NK-92 treated with Interleukin-12 subunit alpha and Interleukin-12 subunit beta, amount 100 ng/mL, for 24 hours (cell line): ENCODE measurements at places on chromosomes 1 and 21.

DNA sequence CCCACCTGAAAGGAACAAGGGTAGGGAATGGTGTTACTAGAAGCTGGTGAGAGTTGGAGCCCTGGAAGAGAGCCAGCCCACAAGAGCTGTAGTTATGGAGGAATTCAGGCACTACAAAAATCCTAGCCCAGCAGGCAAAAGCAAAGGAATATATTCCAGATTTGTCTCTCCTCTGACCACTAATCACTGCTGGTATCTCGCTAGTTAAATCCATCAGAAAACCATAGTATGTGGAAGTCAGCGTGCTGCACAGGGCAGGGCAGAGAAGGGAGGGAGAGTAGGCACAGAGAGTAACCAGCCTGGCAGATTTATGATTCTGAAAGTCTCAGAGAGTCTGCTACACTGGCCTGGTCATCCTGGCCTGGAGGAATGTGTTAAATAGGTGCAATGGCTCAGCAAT is 88.6 kb downstream of the SELENOF start:
- DNase-seq: no peak

GRCh38 chr1:205613854-205614412 is 17.9 kb downstream of the ELK4 start:
- DNase-seq: no peak

DNA sequence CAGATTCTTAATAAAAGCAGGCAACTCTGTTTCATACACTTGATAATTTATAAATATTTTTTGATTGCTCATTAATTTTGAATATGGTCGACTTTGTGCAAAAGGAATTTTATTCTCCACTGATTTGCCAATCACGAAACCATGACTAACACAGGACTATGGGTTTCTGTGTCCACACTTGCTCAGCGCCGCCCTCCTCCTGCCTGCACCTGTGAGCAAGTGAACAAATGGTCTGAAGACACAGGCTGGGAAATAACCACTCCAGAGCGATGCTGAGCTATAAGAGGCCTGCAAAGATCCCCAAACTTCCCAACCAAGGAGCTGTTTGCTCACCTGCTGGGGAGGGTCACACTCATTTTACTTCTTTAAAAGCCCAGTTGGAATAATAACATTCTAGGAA is 19.6 kb downstream of the ABCB10 start:
- no peak for DNase-seq

- no peak for DNase-seq
Observed at GRCh38 chr1:35762141-35762540, 7.6 kb downstream of the CLSPN start.

- DNase-seq: no peak
Observed at GRCh38 chr1:11068600-11069473, 9.0 kb upstream of the SRM start.

DNA sequence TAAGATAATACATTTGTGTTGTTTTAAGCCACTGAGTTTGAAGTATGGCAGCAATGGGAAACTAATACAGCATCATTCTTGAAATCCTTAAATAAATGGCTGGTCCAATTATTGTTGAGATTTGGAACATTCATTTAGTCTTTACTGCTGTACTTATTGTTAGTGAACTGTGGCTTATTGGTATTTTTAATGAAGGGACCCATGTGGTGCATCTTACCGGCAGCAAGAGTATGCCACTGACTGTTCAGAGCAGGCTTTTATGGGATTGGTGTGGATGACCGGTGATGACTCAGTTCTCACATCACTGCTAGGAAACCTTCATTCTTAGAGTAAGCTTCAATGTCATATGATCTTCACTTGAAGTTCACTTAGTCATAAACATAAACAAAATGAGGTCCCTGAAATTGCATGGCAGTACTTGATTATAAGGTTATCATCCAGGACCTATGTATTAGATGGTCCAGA is 31.5 kb downstream of the PRKAA2 start:
- DNase-seq: no peak

DNA sequence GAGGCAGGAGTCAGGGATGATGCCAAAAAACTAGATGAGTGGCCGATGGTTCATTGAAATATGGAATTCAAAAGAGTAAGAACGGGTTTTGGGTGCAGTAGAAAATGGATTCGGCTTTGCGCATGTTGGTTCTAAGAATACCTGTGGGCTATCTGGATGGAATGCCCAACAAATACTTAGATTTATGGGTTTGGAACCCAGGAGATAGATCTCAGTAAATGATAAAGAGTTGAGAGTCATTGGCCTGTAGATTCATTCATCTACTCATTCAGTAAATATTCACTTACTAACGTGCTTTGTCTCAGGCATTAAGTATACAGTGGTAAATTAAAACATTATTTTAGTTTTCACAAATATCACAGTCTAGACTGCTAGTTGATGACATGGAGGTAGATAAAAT is 247.7 kb downstream of the NFIA start:
- no peak for DNase-seq

GRCh38 chr21:42781150-42781970 is 98.0 kb downstream of the WDR4 start:
- no peak for DNase-seq

- DNase-seq: no peak
Observed at GRCh38 chr1:72280711-72281110, 1.6 kb downstream of the NEGR1 start.

DNA sequence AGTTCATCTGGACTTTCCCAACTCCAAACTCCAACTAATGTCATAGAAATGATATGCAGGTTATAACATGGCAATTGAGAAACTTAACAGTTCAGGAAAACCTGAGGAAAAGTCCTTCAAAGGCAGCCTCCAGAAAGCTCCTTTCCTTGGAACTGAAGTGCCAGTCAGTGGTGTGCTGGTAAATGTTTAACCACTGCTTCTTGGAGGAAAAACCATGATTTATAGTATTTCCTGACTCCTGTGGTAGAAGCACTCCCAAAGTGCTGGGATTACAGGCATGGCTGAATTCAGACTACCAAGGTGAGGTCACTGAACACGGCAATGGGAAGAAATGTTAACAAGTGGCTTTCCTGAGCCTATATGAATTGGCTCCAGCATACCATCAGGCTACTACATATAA is 26.7 kb upstream of the ZNHIT6 start:
- no peak for DNase-seq

DNA sequence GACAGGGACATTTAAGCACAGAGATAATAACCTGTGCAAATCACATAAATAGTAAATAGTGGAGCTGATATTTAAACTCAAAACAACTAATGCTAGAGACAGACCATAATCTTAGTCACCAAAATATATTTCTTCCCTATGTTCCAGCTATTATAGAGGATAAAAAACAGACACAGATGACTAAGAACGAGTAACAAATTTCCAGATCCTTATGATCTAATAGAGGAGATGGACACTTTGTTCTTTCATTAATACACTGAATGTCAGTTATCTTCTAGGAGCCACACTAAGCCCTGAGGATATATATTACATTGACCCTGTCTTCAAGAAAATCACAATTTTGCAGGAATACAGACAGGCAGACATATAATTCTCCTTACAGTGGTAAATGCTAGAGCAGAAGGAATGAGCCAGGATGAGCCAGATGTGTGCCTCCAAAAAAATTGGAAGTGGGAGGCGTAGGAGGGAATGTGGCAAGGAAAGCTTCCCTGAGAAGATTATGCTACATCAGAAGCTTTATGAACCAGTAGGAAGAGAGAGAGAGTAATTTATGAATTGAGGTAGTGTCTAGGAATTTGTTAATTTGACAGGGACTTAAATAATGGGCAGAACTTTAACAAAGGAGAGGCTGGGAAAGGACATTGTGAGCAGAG is 395.4 kb upstream of the BEND5 start:
- DNase-seq: no peak

- no peak for DNase-seq
Observed at GRCh38 chr1:26726784-26727183, 31.0 kb downstream of the ARID1A start.

DNA sequence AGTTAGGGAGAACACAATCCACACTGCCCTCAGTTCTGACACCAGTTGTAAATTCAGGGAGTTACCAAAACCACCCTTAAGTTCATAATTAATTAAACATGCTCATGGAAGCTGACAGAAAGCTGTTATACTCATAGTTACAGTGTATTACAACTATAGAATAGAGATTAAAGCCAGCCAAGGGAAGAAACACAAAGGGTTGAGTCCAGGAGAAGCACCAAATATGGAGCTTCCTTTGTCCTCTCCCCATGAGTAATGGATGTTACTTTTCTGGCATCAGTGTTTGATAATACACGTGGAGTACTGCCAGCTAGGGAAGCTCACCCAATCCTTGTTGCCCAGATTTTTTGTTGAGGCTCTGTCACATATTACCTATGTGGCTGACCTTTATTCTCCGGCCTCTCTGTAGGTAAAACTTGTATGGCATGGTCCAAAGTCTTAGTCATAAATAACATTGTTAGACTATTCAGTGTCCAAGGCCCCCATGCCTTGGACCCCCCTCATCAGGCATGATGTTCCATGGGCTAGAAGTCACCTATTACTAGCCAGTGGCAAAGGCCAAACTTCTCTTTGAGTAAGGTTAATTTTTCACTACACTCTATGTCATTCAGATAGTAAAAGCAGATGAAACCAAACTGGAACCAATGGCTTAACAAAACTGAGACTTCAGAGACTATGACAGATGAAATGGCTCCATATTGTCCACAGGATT is 175.7 kb downstream of the GPR52 start:
- DNase-seq: no peak

DNA sequence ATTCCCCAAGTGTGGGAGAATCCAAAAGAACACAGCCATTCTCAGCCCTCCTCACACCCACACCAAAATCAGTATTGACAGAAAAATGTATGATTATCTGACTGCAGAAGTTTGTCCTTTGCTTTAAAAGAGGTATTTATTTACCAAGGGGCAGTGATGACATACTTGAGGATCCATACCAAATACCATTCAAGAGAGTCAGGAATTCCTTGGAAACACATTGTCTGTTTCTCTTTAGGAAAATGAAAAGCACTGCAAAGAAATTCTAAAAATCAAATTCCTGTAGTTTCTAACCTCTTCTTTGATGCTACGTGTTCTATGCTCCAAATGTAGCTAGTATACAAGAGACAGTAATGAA is 509.6 kb upstream of the CXADR start:
- no peak for DNase-seq

DNA sequence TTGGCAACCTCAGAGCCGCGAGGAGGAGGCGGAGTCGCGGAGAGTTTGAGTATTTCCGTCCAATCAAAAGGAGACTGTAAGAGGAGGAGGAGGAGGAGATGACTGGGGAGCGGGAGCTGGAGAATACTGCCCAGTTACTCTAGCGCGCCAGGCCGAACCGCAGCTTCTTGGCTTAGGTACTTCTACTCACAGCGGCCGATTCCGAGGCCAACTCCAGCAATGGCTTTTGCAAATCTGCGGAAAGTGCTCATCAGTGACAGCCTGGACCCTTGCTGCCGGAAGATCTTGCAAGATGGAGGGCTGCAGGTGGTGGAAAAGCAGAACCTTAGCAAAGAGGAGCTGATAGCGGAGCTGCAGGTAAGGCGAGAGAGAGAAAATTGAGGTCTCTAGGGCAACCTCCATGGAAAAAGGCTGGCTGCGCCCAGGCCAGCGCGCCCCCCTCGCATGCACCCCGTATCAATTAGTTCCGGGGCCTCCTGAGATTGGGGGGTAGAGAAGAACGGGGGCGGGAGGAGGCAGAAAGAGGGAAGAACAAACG is at the start of gene PHGDH:
PHGDH (plus strand) TSS at position 131 of the 538 bp plus-strand sequence; CDS start at position 220, 89 bp downstream.
- DNase-seq: no peak

- no peak for DNase-seq
Observed at GRCh38 chr1:2987773-2988172, 33.5 kb upstream of the ACTRT2 start.

GRCh38 chr1:170310951-170311350 is 165.2 kb downstream of the NTMT2 start:
- DNase-seq: no peak

- DNase-seq: no peak
Observed at GRCh38 chr1:230915078-230915477, 46.8 kb upstream of the C1orf198 start.

- no peak for DNase-seq
Observed at GRCh38 chr1:53580009-53580400, 120.8 kb downstream of the DMRTB1 start.
